ENCODE measurements at places on chromosomes 4 and X. TPM values are rescaled to one million over a fixed set of nuclear protein-coding genes. Genes with fewer than 3 reads are reported as not detected.

Gene PNCK
- total RNA-seq, result 6.7 TPM

Gene DDX60
- 8.3 TPM for total RNA-seq

Gene CT45A9
- total RNA-seq, result not detected

Gene VCX3A
- not detected for total RNA-seq

Gene FGFBP1
- 101 TPM for total RNA-seq

- DNase-seq, result no peak
These were observed 214.5 kb downstream of the KIT start for GRCh38 chr4:54872261-54872660.

GRCh38 chrX:22975786-22976185 lies 24.0 kb upstream of the DDX53 start:
- DNase-seq, result no peak

DNA sequence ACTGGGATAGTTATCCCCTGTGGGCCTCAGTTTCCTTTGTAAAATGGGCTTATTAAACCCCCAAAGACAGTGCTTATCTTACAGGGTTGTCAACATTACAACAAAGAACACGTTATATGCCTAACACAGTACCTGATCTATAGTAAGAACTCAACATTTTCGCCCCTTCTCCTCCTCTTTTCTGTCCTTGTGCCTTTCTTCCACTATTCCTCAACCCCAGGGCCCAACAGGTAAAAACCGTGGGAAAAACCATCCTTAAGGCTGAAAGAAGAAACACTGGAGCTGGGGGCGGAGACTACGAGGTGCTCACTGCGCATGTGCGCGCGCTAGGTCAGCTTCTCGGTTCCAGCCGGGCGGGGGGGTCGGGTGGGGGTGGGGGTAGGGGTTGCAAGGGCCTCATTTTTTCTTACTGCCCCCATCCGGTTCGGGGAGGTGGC lies 426 bp upstream of the XIAP start:
- no peak for DNase-seq

DNA sequence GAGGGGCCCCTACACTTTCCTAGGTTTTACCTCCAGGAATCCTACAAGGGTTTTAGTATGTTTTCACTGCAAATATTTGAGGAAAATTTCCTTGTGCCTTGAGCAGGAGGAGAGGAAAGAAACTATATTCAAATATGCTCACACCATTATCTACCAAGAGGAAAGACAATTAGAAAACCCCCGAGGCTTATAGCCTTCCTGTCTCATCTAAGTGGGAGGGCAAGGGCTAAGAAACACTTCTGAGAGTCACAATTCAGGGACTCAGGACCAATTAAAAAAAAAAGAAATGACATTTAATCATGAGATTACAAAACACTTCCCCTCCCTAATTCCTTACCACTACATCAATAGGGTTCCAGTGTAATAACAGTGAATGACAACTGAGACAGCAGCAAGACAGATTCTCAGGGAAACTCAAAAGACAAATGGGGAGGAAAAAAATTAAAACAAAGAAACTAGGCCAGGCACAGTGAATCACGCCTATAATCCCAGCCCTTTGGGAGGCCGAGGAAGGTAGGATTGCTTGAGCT lies 45.6 kb downstream of the ATRX start:
- no peak for DNase-seq

DNA sequence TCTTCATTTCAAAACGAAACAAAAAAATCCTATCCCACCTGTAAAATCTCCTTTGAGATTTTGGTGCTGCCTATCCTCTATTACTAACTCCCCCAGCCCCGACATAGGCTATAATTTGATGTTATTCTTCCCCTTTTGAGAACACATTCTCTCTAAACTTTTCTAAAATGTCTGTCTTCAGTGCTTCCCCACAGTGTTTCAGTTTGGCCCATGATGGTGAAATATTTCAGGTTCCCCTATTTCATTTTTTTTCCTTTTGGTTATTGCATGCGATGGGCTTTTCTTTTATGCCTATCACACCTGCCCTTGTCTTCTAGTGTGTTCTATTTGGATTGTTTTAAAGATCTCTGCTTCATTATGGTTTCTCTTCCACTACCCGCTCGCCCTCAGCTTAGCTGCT lies 14.7 kb downstream of the BCORL1 start:
- DNase-seq, result no peak

DNA sequence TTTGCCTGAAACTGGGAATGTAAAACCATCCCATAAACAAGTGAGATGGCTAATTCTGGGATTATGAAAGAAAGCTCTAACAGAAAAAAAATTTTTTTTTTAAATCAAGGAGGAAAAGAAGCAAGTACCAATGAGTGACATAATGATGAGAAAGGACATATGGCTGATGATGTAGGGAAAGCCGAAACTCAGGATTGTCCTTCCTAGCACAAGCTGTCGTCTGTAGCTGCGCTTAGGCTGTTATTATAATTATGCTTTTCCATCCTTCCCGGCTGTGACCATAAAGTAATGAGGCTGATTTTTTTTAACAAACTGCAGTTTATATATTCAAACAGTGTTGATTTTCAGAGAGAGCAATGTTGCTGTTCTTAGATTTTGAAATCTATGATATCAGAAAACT lies 209.8 kb upstream of the NOCT start:
- DNase-seq, result no peak

DNA sequence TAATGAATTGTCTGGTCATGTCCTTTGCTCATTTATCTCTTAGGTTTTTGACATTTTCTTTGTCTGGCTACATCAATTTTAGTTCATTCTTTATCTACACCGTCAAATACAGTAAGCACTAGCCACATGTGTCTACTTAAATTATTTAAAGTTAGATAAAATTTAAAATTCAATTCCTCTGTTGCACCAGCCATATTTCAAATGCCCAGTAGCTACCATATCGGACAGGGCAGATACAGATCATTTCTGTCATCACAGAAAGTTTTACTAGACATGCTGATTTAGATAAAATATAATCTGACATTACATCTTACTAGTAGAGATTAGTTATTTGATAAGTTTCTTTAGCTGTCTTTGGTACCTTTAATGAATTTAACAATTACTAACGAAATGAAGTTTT lies 61.1 kb downstream of the WDR19 start:
- no peak for DNase-seq

DNA sequence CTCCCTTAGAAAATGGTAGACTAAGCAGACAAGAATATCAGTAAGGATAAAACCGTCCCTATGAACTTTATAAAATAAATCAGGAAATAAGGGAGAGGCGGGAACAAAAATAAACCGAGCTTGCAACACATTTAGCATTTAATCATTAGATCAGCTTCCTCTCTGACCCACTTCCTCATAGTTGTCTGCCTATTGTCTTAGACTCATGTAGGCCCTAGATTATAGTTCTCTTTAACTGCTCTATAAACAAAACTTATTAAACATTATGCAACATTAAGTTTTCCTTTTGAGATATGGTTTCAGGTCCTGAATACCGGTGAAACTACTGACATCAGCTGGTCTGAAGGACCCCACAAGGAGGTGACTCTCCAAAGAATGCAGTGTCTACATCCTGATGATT lies 15.8 kb upstream of the SRD5A3 start:
- DNase-seq, result no peak

DNA sequence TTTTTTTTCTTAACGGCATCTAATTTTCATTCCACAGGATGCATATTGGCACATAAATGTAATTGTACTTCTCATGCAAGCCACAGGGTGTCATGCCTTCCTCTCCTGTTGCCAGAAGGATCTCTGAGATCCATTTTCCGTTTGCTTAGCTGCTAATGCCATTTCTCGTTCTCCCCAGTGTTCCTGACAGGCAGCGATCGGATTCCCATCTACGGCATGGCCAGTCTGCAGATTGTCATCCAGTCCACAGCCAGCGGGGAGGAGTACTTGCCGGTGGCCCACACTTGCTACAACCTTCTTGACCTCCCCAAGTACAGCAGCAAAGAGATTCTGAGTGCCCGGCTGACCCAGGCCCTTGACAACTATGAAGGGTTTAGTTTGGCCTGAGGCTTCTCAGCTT lies 8.9 kb upstream of the NAP1L5 start:
- no peak for DNase-seq

Measured in lower leg skin (tissue), 4 donors.